ENCODE measurements at places on chromosomes 12 and 14.

- DNase-seq: no peak
Measured at GRCh38 chr12:31984806-31985591, 25.8 kb downstream of the RESF1 start.

DNA sequence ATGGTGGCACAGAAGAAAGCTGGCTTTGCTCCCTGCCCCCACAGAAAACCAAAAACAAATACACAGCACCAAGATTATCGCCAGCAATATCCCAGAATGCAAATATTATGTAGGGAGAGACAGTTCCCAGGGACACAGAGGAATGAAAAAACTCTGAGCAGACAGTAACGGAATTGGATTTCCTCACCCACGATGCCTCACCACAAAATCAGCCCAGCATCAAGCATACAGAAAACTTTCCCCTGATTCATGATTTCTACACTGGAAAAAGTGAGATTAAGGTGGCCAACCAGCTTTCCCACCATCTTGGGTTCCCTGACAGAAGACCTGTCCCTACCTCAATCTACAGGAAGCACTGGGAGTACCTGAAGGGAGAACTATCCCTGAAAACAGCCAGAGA lies 36.6 kb downstream of the PARP11 start:
- DNase-seq: no peak

DNA sequence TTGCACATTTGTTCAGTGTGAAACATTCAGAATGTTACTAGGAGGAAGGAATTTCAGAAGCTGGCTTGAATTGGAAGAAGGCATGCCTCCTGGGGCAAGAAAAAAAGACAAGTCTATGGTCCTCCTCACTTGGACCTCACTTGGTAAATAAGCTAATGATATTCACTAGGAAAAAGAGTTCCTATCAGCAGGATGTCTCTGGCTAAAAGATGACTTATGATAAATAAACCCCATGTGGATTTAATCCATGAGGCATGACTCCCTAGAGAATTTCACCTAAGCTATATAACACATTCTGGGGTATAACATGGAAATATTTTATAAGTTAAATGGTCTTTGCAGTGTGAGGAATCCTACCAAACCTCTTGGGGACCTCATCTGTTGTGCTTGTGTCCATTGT lies 199.9 kb downstream of the LRIG3 start:
- no peak for DNase-seq

DNA sequence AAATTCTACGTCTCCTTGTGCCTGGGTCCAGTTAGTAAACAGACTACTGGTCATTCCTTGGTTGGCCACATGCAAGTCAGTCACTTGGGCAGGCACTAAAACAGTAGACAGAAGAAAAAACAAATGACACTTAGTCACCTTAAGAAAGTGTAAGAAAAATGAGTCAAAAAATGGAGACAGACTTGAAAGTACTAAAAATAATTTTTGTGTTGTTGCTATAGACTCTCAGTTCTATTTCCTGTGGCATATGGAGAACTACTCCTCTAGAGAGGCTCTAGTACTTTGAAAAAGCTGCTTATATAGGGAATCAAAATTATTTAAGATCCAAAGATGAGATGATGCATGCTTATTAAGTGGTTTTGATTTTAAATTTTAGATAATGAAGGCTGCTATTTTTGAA lies 56.0 kb downstream of the PTPRB start:
- no peak for DNase-seq

DNA sequence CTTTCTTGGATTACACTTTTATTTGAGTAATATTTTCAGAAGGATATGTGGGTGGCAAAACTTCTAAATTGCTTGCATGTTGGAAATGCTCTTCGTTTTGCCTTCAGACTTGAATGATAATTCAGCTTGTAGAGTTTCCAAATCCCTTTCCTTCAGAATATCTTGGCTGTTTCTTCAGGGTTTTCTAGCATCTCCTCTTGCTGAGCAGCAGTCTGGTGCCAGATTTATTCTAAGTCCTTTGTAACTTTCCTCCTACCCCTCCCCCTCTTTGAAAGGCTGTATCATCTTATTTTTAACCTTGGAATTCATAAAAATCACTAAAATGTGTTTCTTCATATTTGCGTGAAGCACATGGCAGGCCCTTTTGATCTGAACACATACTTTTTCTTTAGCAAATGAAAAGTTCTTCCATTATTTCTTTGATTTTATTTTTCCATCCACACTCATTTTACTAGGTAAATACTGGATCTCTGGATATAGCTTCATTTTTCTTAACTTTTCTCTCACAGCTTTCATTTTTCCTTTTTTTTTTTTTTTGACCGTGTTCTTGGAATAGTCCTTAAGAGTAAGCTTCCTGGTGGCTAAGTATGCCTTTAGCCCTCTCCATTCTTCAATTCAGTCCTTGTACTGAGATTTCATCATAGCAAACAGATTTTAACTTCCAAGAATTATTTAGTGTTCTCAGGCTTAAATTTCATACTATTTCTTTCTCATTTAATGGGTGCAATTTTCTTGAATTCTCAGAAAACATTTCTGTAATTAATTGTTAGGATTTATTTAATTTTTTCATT lies 102.0 kb downstream of the SLC38A4 start:
- no peak for DNase-seq

DNA sequence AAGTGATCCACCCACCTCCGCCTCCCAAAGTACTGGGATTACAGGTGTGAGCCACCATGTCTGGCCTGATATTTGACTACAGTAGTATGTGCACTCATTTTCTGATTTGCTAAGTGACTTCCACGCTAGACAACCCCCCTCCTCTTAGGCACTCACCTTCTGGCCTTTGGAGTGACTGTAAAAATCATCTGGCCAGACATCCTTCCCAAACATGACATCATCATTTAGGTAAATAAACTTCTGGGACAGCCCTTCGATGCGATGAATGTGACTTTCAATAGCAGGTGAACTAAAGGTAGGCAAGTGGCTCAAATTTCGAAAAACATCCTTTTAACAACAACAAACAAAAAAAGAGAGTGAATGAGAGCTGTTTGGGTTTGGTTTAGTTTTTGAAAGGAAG lies 30.6 kb upstream of the SYCP3 start:
- no peak for DNase-seq

GRCh38 chr14:70677341-70677740 lies 35.6 kb downstream of the TTC9 start:
- no peak for DNase-seq
